ENCODE measurements at places on chromosomes 1 and 21. TPM values are rescaled to one million over a fixed set of nuclear protein-coding genes. Genes with fewer than 3 reads are reported as not detected.

IQGAP3 gene
- total RNA-seq, result 14.9 TPM

COL9A2 gene
- total RNA-seq, result 3.0 TPM

PDPN gene
- not detected for total RNA-seq

LYPD8 gene
- not detected for total RNA-seq

OR2AK2 gene
- not detected for total RNA-seq

NES gene
- not detected for total RNA-seq

PHGDH gene
- 292 TPM for total RNA-seq

NBPF4 gene
- 0.10 TPM for total RNA-seq

IL10 gene
- not detected for total RNA-seq

BEST4 gene
- 1.8 TPM for total RNA-seq

GRCh38 chr1:42674214-42674613 is 8.0 kb upstream of the YBX1 start:
- DNase-seq, result no peak

DNA sequence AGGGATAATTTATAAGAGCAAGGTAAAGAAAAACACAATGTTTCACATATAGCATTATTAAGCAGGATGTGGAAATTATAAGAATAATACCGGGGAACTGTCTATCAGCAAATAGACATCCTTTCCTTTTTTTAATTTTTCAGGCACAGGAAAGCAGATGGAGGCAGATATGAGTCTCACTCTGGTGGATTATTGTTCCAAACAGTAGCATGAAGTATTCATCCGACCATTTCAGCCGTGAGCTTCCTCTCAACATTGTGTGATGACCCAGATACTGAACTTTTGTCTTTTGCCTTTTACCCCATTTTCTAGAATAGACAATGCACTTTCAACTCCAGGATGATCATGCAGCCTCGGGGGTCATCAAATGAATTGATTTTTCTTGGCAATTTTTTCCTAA is 599.8 kb downstream of the ADGRL2 start:
- no peak for DNase-seq

DNA sequence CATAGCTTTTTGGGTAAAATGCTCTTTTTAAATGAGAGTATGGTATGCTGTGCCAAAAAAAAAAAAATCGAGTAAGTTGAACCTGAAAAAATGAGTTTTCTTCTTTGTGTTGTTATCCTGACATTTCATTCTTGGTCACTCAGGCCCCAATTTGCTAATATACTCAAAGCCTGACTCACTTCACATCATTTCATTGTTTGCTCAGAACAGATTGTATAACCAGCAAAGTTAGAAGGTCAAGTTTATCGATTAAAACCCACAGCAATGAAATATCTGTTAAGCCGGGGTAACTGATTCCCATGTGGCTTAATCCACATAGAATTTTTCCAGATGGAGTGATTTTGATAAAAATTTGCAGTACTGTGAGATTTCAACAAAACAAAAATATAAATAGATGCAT is 363.7 kb downstream of the NEGR1 start:
- no peak for DNase-seq

- DNase-seq, result no peak
These were observed 5.1 kb downstream of the TNFRSF8 start for GRCh38 chr1:12067900-12068821.

DNA sequence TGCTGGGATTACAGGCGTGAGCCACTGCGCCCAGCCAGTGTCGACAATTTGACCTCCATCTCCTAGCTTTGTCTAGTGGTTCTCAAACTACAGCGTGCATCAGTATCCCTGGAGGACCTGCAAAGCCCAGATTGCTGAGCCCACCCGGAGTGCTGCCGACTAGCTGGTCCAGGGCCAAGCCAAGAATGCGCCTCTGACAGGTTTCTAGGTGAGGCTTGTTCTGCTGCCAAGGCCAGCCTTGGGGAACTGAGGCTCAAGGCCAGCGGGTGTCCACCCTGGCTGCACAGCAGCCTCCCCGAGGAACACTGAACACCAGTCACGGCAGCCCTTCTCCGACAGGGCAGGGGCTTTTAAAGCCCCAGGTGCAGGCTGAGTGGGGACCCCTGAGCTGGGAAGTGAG is 9.8 kb upstream of the PTTG1IP start:
- DNase-seq, result no peak

- no peak for DNase-seq
These were observed 112.7 kb downstream of the VPS13D start for GRCh38 chr1:12342401-12343003.

DNA sequence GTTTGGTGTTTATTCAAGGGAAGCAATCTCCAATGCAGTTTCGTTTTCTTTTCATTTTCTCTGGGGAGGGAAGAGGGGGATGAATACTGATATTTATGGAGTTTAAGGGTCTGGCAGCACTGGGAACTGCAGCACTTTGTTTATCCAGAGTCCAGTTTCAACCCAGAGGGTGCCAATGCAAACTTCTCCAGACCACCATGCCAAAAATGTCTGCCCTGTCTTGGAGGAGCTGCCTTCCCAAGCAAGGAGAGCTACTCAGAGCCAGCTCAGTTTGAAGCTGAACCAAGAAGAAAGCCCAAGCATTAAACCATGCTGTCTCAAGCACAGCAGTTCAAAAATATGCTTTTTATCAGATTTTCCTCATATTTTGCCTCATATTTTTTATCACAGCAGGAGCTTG is 589.7 kb downstream of the LMO4 start:
- no peak for DNase-seq

GRCh38 chr1:59350521-59350920 is 53.6 kb downstream of the FGGY start:
- no peak for DNase-seq

GRCh38 chr1:6035719-6036118 is 10.0 kb upstream of the KCNAB2 start:
- DNase-seq, result no peak

- no peak for DNase-seq
These were observed 4.0 kb downstream of the HPCAL4 start for GRCh38 chr1:39687243-39687642.

DNA sequence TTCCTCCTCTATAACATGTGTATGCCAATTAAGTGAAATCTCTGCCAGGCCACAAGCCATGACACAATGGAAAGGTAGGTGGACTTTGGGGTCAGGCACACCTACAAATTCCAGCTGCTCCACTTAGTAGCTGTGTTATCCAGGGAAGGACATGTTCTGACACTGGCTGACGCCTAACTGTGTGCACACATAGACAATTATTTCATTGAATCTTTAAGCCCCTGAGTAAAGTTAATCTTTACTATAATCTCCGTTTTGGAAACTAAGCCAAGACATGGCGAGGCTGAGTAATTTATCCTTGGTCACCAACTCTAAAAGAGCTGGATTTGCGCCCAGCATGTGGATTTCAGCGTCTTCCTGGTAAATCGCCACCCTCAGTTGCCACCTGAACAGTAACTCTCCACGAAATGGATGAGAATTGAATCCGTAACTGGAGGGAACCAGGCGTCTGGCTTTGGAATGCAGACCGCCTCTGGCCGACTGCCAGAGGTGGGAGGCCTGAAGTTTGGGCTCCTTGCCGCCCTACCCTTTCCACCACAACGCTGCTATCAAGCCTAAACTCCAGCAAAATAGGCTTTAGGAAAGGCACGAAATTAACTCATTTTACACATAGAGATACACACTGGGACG is 888 bp upstream of the SNRPE start:
- DNase-seq, result no peak

- DNase-seq, result no peak
These were observed 3.9 kb downstream of the TRIM45 start for GRCh38 chr1:117117697-117118096.

DNA sequence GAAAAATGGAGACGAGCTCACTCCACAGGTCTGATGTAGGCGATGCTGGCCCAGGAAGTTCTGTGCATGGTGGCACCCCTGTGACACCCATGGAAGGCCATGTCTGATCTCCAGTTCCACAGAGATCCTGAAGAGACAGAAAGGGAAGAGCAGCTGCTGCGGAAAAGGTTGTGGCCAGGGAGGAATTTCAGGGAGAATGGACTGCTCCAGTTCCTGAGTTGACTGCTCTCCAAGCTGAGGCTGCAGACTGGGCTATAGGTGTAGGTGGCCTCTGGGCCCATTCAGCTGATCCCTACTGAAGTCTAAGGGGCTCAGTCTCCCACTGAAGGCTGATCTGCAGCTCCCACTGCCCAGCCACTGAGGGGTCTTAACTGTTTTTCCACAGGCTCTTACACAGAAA is 89.2 kb downstream of the ETS2 start:
- no peak for DNase-seq

DNA sequence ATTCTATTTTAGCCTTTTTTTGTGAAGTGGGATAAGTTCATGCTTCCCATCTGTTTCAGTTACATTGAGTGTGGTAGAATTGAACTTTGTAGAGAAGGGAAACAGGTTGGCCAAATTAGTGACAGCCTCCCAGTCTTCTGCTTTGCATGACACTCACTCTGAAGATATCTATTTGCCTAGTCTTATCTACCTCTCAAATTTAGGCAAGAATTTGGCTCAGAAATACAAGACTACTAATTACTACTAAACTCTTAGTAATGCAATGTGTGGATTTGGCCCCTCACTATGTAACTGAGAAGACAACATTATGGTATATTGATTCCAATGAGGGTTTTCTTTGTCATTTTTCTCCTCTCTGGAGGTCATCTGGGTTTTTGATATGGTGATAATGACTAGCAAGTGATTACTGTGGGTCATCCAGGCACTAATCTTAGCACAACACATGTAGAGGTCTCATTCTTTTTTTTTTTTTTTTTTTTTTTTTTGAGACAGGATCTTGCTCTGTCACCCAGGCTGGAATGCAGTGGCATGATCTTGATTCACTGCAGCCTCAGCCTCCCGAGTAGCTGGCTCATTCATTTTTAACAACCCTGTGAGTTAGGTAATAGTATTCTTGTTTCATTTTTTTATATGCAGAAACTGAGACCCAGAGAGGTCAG is 6.3 kb downstream of the FAM20B start:
- no peak for DNase-seq

GRCh38 chr1:161905269-161905884 is 118.3 kb downstream of the OLFML2B start:
- peak; percentile 12 for DNase-seq

GRCh38 chr1:117632269-117633067 is 26.6 kb downstream of the TENT5C start:
- no peak for DNase-seq

- DNase-seq, result no peak
These were observed 20.8 kb downstream of the FAM177B start for GRCh38 chr1:222757646-222758268.

DNA sequence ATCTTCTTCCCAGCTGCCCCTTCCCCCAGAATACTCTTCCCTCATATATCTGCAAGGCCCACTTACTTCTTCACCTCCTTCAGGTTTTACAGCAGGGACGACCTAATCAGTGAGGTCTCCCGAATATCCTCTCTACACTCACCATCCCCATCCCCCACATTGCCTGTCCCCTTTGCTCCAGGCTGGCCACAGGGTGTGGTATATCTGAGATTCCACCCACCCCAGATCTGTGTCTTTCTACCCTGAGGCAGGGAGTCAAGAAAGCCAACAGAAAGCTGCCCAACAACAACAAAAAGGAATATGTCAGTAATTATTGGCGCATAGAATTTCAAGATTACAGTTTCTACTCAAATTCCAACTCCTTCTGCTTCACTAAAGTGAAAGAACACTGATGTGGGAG is 30.0 kb upstream of the OPRD1 start:
- no peak for DNase-seq

GRCh38 chr1:221075911-221076310 is 196.7 kb downstream of the HLX start:
- DNase-seq, result no peak

GRCh38 chr1:159211331-159212136 is 6.9 kb downstream of the ACKR1 start:
- peak; percentile 51 for DNase-seq

- no peak for DNase-seq
These were observed 2.4 kb downstream of the MAB21L3 start for GRCh38 chr1:116113615-116114014.

GRCh38 chr1:151526735-151527525 is 13.2 kb upstream of the TUFT1 start:
- no peak for DNase-seq

DNA sequence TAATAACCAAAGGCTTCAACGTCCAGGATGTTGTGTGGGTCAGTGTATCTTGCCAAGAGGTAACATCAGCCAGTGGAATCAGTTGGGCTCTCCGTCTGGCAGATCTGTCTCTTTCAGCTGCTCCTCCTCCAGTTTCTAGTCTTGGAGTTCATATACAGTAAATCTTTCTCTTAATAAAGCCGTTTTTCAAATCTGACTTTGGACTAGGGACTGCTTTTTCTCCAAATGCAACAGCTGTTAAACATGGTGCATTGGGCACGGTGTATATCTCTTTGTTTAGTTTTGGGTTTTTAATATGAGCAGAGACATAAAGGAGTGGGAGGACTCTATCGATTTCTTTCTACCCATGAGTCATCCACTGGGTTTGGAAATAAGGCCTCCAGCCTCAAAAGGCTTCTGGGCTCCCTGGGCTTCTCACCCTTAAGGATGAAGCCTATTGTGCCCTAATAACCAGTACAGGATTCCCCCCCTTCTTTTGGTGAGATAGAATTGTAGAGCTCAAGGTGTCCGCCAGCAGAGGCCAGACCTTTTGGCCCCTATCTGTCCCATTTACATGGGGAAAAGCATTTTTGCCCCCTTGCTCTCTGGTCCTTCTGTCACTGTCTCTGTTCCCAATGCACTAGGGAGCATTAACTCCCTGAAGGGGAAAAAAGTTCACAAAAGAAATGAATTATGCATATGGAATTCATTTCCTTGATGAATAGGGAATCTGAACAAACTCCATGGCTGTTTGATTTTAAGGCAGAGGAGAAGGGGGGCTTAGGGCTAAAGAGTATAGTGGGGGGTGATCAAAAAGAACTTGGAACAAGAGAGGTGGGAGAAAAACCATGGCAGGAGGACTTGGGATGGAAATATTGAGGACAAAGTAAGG is 86.0 kb downstream of the PBX1 start:
- DNase-seq, result no peak

GRCh38 chr1:176032040-176032645 is 174.9 kb downstream of the COP1 start:
- DNase-seq, result no peak

- DNase-seq, result no peak
These were observed 53.1 kb downstream of the NBPF6 start for GRCh38 chr1:108503062-108503733.

DNA sequence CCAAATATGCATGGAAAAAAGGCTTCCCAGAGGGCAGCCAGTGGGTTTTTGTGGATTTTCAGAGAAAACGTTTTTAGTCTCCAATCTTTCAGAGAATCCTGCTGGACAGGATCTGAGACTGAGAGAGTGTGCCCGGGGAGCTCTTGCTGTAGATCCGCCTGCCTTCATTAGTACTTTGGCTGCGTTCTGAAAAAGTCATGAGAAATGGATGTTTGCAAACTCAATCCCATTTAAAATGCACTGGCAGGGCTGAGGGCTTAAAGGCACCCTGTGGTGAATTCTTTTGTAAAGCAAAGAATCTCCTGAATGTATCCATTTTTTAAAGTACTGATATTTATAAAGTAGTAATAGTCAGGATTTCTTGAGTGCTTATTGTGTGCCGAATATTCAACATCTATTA is 22.2 kb downstream of the FOXD2 start:
- DNase-seq, result no peak

DNA sequence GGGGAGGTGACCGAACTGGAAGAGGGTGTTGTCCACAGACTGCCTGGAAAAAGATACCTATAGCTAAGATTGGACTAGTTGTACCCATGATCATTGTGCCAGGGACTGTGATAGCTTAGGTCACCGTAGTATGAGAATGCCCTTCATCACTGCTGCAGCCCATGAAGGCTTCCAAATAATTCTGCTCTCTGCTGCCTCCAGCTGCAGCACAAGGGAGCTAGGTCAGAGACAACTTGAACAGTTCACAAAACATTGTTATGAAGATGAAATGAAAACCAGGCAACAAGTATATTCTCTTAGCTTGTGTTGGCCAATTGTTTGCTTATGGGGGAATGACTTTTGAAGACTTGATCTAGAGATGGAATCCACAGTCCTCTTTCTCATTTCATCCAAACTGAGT is 246.7 kb downstream of the MRPL39 start:
- DNase-seq, result no peak
